Thymus (tissue), 14 donors: ENCODE measurements at places on chromosomes 7 and 10. TPM values are rescaled to one million over a fixed set of nuclear protein-coding genes. Genes with fewer than 3 reads are reported as not detected.

DNA sequence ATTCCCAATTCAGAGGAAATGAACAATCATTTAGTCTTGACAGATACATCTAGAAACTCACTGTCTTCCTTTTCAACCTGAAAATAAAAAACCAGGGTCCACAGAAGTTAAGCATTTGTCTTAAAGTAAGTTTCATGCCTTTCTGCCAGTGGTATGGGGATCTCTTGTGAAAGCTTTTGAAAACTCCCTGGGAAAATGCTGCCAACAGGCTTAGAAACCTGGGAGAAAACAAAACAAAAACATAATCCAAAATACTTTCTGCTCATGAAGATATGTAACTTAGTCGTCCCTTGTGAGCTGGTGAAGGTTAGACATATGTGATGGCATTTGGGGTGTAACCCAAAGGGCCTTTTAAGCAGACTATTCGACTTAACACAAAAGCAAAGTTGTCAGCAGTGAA, 66.4 kb upstream of the ZNF438 start:
- no peak for DNase-seq
- H3K4me1 ChIP-seq = peaks cover 39% of the 10 kb centered on the region
- peak overlapping the region; percentile 21 for H3K27ac ChIP-seq

Gene MSMB
- 1.1 TPM for total RNA-seq

- no peaks in the 10 kb centered on the region for H3K36me3 ChIP-seq
- H3K4me3 ChIP-seq = no peak overlapping the region
- DNase-seq = no peak
- no peak overlapping the region for H3K27ac ChIP-seq
Observed at GRCh38 chr7:73350306-73351068, 22.5 kb downstream of the FKBP6 start.

Gene CPEB3
- total RNA-seq = 0.76 TPM

Gene PLXDC2
- total RNA-seq = 8.0 TPM

DNA sequence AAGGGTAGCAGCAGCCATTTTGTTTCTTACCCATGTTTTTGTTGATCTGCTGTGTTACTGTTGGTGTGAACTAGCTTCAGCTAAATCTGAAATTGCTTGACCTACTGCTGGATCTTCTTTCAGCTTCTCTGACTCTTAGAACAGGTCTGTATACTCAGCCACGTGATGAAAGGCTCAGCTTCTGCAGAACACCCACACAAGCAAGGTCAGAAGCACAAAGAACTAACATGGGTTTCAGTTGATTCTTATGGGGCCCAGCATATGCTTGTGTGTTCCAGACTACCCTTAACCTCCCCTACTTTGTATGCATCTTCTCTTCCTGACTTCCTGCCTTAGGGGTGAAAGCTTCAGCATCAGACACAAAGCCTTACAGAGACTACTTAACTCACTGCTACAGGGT, 186.8 kb downstream of the HGF start:
- no peaks in the 10 kb centered on the region for H3K36me3 ChIP-seq
- no peak overlapping the region for H3K27ac ChIP-seq

DNA sequence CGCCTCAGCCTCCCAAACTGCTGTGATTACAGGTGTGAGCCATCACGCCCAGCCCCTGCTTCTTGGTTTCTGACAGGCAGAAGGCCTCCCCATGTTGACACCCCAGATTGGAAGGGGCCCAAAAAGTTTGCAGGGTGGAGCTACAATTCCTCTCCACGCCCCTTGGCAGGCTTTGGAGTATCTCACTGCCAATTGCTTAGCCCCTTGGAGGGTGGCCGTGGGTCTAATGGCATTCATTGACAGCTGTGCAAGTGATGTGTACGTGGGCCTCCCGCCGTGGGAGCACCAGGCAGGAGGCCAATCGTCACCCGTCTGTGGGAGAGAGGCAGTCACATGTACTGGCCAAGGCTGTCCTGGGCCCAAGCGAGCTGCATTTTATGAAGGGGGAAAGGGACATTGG, 73.7 kb upstream of the PPIF start:
- peaks cover 23% of the 10 kb centered on the region for H3K36me3 ChIP-seq
- no peak overlapping the region for H3K4me3 ChIP-seq
- DNase-seq = no peak
- H3K4me1 ChIP-seq = no peaks in the 10 kb centered on the region
- H3K27me3 ChIP-seq = no peaks in the 10 kb centered on the region

- H3K36me3 ChIP-seq = no peaks in the 10 kb centered on the region
- no peak for DNase-seq
- no peak overlapping the region for H3K4me3 ChIP-seq
- H3K4me1 ChIP-seq = no peaks in the 10 kb centered on the region
Observed at GRCh38 chr7:17546592-17546991, 248.1 kb downstream of the AHR start.

Gene LLCFC1
- total RNA-seq = not detected
